ENCODE measurements at places on chromosomes 5 and 9.

DNA sequence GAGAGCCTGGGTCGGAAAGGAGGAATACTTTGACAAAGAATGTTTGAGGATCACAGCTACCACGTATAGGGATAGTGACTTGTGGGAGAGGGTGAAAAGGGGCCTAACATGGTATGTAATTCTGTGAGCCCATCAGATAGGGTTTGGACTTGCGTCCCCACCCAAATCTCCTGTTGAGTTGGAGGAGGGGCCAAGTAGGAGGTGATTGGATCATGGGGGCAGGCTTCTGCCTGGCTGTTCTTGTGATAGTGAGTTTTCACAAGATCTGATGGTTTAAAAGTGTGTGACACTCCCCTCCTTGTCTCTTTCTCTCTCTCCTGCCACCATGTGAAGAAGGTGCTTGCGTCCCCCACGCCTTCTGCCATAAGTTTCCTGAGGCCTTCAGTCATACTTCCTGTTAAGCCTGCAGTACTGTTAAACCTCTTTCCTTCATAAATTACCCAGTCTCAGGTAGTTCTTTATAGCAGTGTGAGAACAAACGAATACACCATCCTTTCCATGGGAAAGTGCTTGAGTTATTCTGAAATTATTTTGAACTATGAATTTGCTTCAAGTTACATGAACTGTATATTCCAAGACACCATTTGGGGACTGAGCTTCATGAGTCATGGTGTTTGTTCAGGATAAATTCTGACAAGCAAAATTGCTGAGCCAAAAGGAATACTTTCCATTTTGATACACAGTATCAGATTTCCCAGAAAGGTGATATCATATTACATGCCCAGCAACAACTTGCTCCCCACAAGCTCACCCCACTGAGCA, 68.8 kb upstream of the SSBP2 start:
- DNase-seq = no peak

GRCh38 chr9:137772281-137772873, 105.2 kb upstream of the CACNA1B start:
- no peak for DNase-seq

- DNase-seq = no peak
Observed at GRCh38 chr9:73615557-73615956, 463.9 kb downstream of the ANXA1 start.

GRCh38 chr5:4116834-4117233, 521.2 kb downstream of the IRX1 start:
- DNase-seq = no peak

DNA sequence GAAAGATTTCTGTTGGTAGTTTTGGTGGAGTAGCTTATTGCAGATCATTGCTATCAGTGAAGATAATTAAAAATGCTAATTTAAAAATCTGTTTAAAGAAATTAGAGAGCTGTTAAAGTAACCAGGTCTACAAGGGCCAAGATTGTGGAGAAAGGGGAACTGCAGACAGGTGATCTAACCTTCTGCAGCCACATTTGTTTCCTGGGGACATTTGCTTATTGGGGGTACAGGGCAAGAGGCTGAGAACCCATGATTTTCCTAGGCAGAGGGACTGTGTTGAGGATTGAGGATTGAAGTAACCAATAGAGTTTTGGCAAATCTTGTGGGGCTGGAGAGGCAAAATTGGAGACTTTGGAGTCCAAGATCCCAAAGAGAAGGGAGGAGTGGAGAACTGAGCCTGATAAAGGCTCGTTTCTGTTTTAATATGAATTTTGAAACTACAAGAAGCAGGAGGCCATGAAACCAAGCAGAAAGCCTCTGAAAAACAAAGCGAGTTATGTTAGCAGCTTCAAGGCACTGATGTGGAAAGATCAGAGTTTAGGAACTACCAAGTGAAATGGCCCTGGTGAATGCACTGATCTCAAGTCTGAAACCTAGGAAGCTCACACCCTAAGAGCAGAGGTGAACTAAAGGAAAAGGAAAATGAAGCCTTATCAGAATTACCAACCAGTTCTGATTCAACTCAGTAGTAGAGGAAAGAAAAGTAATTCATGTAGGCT, 219.8 kb upstream of the C9orf72 start:
- DNase-seq = no peak

GRCh38 chr9:20526500-20527319, 95.6 kb downstream of the MLLT3 start:
- DNase-seq = no peak

GRCh38 chr5:77697692-77698091, 59.2 kb upstream of the OTP start:
- no peak for DNase-seq

DNA sequence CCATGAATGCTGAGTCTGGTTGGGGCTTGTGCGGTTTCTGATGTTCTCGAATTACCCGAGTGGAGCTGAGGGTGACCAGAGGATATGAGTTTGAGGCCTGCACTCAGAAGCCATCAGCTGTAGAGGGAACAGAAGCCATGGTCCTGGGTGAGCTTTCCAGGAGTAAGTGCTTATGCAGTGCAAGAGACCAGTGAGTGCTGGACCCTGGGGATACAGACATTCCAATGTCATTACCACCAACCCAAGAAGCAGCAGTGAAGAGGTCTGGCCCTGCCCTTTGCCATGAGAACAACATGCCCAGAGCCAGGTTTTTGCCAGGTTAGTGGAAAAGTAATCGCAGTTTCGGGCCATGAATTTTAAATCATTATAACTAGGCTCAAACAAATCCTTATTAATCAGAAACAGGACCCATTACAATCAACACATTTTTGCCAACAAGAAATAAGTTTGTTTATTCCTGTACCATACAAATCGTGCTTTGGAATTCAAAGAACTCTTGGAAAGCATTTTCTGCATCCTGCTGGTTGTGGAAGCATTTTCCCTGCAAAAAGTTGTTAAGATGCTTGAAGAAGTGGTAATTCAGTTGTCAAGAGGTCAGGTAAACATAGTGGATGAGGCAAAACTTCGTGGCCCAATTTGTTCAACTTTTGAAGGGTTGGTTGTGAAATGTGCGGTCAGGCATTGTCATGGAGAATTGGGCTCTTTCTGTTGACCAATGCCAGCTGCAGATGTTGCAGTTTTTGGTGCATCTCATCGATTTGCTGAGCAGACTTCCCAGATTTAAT, 154.6 kb downstream of the SYK start:
- DNase-seq = no peak

DNA sequence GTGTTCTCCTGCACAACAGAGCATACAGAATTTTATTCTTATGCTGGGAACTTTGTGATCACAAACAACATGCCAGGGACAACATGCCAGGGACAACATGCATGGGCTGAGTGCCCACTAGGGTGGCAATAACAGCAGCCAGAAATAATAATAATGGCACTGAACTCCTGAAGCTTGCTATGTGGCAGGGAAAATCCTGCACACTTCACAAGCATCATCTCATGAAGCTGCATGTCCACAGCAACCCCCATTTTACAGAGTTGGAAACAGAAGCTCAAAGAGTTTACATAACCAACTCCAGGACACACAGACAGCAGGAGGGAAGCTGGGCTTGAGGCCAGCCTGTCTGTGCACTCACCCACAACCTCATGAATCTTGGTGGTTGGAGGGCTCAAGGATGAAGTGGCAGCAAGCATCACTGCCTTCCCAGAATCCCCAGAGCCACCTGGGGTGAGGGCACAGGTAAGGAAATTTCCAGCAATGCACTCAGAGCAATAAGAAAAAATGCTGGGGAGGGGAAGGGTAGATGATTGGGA, 111.4 kb downstream of the GABBR2 start:
- DNase-seq = no peak

- DNase-seq = no peak
Observed at GRCh38 chr9:28941856-28942255, 1368.6 kb upstream of the C9orf72 start.

GRCh38 chr5:180135967-180136629, 64.5 kb upstream of the RNF130 start:
- DNase-seq = no peak

GRCh38 chr5:1176473-1177391, 24.7 kb upstream of the SLC6A19 start:
- no peak for DNase-seq
